ENCODE measurements at places on chromosomes 6 and 20.
A peak's percentile ranks its signal among the peaks of the same experiment; 100 is the strongest.

GRCh38 chr6:53090576-53090975 is 25.4 kb downstream of the FBXO9 start:
- no peak for DNase-seq

- no peak for DNase-seq
These were observed 11.3 kb upstream of the MYT1 start for GRCh38 chr20:64152906-64153305.

GRCh38 chr6:44359973-44360372 is 17.5 kb downstream of the SPATS1 start:
- DNase-seq, result no peak

DNA sequence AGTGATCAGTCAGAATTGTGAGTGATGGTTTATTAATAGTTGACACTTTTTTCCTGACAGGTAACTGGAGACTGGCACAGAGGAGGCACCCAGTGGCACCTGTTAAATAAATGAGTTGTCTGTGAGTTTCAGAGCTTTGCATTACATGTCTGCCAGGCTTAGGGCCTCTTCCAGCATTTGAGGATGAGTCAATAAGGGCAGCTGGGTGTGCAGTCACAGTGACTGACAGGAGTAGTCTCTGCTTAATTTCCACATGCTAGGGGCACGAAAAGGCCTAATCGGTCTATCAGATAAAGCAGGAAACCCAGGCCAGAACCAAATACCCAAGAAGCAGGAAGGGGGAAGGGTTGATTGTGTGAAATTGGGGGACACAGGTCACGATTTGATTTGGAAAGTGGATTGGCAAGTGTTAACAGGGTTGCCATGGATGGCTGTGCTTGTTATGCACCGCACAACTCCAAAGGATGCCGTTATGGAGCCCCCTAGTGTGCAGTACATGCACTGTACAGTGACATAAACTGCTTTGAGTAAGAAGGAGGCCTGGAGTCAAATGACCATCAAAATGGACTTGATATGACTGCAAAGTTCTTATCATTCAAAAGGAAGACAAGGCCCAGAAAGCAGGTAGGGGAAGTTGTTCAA is 111.9 kb upstream of the GGTLC1 start:
- DNase-seq, result peak; percentile 46

GRCh38 chr6:125942672-125943527 is 13.7 kb upstream of the HINT3 start:
- DNase-seq, result no peak

All from iPS-NIHi11 (cell line).